NCI-H510A treated with DMSO at 0.1 percent for 48 hours (cell line): ENCODE measurements at places on chromosomes 12 and 14.

DNA sequence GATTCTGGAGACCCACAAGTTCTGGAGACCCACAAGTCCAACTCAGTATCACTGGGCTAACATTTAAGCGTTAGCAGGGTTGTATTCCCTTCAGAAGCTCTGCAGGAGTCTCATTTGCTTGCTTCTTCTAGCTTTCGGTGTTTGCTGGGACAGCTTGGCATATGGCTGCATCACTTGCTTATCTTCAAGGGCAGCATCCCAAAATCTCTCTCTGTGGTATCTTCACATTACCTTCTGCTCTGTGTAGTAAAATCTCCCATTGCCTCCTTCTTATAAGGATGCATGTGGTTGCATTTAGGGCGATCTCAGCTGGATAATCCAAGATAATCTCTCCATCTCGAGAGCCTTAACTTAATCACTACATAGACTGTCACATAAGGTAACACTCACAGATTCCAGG, 7.3 kb upstream of the CNTN1 start:
- DNase-seq = no peak

- no peak for DNase-seq
Observed at GRCh38 chr14:38873941-38874612, 229.0 kb downstream of the SEC23A start.

DNA sequence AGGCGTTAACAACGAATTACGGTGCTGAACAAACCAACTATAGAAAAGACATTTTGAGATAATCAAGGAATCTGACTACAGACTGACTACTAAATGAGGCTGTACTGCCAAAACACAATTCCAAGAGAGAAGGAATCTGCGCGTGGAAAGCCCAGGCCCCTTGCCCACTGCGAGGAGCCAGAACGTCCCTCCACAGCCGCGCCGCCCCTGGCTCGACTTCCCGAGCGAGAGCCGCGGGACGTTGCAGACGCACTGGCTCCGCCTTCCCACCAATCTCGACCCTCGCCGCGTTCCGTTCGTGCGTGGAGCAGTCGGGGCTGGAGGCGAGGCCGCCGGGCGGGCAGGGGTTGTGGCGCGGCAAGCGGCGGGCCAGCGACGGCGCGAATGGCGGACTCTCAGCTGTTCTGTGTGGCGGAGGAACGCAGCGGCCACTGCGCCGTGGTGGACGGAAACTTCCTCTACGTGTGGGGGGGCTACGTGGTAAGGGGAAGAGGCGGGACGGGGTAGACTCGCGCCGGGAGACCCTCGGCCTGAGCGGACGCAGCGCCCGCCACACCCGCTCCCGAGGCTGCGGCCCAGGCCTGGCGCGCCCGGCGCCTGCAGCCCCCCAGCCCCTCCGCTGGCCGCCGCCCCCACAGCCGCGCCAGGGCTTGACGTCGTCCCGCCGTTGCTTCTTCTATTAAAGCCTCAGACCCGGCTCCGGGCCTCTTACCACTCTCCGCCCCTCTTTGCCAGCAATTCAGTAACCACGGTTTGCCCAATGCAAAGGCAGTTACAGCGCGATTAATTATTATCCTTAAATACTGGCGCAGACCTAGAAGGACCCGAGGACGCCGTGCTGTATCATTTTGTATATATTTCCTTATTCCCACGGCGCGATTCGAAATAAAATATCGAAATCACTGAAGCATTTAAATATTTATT, at the start of gene KLHDC1:
Gene KLHDC1, plus strand, starts transcription at position 310 of the 924 bp plus-strand sequence. Its CDS starts 75 bp downstream, at position 385.
- DNase-seq = peak; percentile 63

- no peak for DNase-seq
Observed at GRCh38 chr14:22558221-22558913, 30.7 kb downstream of the DAD1 start.

- no peak for DNase-seq
Observed at GRCh38 chr12:54277823-54278276, 2.1 kb downstream of the CBX5 start.

GRCh38 chr12:128783129-128783574, 40.6 kb downstream of the SLC15A4 start:
- DNase-seq = no peak

- DNase-seq = no peak
Observed at GRCh38 chr14:69092840-69093422, 60.0 kb downstream of the DCAF5 start.

DNA sequence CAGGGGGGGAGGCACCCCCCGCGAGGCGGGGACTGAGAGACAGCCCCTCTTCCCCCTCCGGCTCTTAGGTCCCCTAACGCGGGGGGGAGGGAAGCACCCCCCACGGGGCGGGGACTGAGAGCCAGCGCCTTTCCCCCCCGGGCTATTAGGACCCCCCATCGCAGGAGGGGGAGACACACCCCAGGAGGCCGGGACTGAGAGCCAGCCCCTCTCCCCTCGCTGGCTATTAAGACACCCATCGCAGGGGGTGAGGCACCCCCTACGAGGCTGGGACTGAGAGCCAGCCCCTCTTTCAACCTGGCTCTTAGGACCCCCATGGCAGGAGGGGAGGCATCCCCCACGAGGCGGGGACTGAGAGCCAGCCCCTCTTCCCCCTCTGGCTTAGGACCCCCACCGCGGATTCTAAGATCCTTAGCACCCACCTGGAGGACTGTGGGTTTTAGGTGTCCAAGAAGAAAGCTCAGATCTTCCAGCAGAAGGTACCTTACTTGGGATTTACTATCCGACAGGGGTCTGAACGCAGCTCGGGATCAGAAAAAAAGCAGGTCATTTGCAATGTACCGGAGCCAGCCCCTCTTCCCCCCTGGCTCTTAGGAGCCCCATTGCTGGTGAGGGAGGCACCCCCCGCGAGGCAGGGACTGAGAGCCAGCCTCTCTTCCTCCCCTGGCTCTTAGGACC, 197.8 kb upstream of the PZP start:
- DNase-seq = no peak

DNA sequence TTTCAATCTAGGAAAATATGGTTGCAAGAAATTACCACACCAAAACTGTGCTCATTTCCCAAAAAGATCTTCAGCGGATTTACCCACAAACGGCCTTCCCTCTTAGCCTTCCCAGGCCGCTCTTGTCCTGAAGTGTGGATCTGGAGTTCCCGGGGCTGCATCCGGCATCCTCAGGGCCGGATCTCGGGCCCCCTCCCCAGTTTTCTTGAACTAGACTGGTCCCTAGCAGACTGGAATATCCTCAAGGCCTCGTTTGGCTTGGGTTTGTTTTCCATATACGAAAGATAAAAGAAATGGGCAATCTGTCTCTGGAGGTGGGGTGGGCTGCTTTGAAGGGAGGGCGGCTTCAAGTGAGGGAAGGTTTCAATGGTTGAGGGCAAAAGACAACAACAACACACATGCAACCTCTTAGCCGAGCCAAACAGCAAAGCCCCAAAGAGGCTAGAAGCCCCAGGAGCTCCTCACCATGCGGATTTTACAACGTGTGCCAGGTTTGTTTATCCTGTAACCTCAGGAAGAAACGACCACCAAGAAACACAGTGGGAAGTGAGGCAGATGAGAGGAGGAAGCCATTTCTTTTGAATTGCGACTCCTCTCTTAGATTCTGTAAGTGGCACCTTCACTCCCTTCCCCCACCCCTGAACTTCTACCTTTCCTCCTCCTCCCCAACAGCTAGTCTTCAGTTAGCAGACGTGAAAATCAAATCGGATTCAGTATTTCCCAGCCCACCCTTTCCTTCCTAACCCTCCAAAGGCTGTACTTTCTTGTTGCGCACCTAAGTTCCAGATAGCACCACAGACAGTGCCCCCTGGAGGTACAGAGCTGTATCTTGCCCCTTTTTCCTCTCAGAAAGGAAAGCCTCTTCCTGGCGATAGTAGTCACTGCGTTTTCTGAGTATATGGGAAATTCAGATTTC, 2.6 kb downstream of the MYF6 start:
- DNase-seq = no peak

GRCh38 chr12:53101931-53102781, 1.1 kb upstream of the SOAT2 start:
- DNase-seq = no peak

DNA sequence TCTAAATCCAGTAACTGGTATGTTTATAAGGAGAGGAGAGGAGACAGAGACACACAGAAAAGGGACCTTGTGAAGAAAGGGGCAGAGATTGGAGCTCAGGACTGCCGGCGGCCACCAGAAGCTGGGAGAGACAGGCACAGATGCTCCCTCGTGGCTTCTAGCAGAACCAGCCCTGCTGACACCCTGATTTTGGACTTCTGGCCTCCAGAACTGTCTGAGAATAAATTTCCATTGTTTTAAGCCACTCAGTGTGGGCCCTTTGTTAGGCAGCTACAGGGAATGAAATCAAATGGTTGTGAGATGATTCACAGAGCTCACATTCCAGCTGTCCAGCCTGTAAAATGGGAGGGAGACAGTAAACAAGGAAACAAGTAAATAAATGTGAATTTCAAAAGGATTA, 47.6 kb downstream of the TMEM132C start:
- no peak for DNase-seq
